ENCODE measurements at places on chromosomes 2 and 18. TPM values are rescaled to one million over a fixed set of nuclear protein-coding genes. Genes with fewer than 3 reads are reported as not detected.

GRCh38 chr2:3173031-3173430, 204.6 kb downstream of the EIPR1 start:
- DNase-seq: no peak

GRCh38 chr2:204321910-204322751, 223.1 kb upstream of the PARD3B start:
- DNase-seq: peak; percentile 47

DNA sequence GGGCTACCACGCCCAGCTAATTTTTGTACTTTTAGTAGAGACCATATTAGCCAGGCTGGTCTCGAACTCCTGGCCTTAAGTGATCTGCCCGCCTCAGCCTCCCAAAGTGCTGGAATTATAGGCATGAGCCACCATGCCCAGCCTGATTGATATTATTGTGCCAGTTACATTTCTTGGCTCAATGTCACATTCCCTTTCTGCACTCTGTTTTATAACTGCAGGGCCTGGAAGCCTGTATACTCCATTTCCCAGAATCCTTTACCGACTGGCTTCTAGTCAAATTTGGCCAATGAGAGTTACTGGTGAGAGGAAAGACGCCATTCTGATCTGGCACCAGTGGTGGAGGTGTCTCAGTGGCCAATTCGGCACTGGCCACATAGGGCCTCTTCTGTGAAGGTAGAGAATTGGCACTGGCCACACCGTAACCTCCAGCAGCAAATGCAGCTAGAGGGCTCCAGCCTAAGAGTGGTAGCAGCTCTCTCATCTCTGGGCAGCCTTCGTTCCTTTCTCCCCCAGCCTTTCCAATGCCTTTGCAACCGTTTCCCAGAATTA, 16.9 kb upstream of the CFAP36 start:
- DNase-seq: no peak

DNA sequence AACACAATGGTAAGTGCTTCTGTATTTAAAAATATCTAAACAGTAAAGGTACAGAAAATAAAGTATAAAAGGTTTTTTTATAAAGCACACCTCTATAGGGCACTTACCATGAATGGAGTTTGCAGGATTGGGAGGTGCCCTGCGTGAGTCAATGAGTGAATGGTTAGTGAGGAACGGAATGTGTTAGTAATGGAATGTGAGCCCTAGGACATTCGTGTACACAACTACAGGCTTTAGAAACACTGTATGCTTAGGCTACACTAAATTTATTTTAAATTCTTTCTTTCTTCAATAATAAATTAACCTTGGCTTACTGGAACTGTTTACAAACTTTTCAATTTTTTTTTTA, 337.9 kb upstream of the SLC39A10 start:
- peak; percentile 83 for DNase-seq

- no peak for DNase-seq
Measured at GRCh38 chr18:72342933-72343332, 201.2 kb downstream of the CBLN2 start.

DNA sequence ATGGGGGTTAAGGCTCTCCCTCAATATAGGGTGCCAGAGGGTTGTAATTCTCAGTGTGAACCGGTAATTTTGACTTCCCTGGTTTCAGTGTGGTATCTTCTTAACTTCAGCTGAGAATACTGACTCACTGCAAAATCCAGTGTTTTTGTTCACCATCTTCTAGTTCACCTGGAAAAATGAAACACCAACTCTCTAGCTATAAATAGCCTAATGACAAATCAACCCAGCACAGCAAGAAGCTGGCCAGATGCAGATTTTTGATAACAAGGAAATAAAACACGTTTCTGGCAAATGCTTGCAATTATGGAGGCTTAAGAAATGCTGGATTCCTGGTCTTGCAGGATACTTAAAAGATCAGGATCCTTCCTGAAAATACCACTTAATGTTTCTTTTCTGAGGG, 192.3 kb downstream of the CLIP4 start:
- peak; percentile 25 for DNase-seq

- DNase-seq: no peak
Measured at GRCh38 chr2:138730497-138731030, 49.6 kb downstream of the NXPH2 start.

GRCh38 chr2:38474021-38474456, 97.0 kb upstream of the ATL2 start:
- no peak for DNase-seq

- no peak for DNase-seq
Measured at GRCh38 chr2:1769703-1770422, 25.5 kb upstream of the PXDN start.

- no peak for DNase-seq
Measured at GRCh38 chr2:135072125-135072997, 20.3 kb downstream of the RAB3GAP1 start.

DNA sequence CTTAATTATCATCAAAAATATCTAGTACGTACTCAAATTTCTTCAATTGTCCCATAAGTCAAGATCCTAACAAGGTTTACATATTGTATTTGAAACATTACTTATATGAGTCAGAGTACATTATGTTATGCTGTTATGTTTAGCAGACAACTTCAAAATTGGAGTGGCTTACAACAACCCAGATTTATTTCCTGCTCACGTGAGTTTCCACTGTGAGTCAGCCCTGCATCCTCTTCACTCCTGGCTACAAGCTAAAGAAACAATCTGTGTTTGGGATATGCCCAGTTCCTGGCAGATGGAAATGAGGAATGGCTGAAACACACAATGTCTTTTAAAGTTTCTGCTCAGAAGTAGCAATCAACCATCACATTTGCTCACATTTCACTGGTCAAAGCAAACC, 31.5 kb upstream of the TANC1 start:
- DNase-seq: peak; percentile 86

- no peak for DNase-seq
Measured at GRCh38 chr2:3654011-3654410, 4.0 kb upstream of the ALLC start.

DNA sequence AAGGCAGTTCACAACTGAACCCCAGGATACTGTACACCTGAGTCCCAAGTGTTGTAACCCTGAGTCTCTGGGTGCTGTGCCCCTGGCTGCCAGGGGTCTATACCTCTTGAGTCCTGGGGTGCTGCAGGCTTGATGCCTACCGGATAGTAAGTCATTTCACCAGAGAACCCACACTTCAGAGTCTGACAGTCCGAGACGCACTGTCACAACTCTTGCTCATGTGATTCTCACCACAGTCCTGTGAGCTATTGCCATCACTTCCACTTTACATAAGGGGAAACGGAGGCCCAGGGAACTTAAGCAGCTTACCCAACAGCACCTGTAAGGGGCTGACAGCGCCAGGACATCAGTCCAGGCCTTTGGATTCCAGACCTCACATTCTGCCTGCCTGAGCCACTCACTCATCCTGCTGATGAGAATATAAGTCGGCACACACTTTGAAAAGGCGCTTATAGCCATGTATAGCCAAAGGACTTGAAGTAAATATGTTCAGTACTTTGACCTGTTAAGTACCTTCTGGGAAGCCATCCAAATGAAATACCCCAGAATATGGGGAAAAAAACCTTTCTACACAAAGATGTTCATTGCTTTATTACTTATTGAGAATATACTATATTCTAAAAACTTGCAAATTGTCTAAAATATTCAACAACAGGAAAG, 180.7 kb upstream of the ID2 start:
- DNase-seq: no peak

DNA sequence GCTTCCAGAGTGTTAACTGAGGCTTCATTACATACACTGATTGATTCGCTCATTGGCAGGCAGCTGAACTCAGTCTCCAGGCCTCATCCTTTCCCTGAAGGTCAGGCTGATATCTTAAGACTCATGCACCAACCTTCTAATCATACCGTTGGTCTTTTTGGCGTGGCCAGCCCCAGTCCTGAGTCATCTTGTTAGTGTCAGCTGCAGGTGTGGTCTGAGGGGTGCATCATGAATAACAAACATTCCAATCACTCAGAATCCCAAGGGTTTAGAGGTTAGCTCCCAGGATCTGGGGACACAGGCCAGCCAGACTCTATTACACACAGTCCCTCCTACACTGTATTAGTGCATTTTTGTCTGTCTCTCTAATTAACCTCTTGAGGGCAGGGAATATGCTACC, 271.5 kb downstream of the HRH4 start:
- DNase-seq: peak; percentile 61

DNA sequence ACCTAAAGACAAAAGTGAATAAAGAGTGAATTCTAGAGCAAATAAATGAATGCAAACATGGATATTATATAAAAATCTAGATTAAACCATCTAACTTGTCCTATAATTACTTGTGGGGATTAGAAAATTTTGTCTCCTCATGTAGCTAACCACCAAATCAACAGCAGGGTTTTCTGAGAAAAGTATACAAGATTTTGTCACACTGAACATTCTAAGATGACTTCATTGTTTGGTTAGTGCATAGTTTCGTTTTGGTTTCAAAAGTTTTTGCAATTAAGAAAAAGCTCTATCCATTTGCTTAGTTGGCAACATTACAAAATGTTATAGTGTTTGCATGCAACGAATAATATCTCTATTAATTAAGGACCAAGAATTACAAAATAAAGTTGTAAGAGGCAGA, 125.0 kb downstream of the LRP2 start:
- no peak for DNase-seq

DNA sequence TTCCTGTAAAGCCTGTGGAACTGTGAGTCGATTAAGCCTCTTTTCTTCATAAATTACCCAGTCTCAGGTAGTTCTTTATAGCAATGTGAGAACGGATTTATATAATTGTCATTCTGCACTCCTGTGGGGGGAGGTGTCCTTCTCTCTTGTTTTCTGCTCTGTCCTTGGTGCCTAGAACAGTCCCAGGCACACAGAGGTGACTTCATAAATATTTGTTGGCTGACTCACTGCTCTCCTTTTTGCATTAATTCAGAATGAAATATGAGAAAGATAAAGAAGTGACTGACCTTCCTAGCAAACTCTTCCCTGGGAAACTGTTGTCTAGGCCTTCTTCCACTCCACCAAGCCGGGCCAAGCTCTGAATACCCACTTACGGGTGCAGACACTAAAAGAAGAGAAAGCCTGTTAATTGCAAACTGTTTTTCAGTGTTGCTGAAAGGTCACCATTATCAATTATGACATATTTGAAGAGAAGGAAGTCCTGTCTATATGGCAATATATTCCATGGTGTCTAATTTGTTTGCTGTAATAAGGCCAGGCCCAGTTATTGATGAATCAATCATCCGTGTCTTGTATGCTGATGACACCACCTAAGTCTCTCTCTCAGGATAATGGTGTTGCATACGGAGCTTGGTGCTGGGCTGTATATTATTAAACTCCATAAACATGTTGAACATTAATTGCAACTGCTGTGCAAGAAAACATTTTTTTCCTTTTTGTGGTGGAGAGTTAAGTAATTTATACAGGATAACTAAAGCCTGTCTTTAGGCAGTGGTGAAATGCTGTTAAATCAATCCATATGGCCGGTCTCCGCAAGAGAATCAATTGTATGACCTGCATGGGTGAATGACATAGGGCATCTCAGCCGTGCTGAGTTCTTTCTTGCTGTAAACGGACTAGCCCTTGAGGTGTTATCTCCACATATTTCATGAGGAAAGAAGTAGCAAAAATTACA, 567.5 kb downstream of the SLC4A3 start:
- DNase-seq: no peak

DNA sequence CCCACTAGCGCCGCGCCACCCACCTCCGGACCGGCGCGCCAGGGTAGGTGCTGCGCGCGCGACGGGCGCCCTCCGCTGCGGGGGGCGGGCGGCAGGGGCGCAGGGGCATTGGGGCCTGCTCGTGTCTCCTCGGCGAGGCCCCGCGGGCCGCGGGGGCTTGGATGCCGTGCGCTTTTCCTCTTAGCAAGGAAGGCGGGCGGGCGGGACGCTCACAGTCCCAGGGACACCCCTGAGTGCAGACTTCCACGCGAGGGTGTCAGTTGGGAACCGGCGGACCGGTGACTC, 748 bp downstream of the TWIST2 start:
- DNase-seq: no peak

- no peak for DNase-seq
Measured at GRCh38 chr2:45992741-45993475, 304.3 kb upstream of the EPAS1 start.

The OXER1 gene
- not detected for total RNA-seq

The HOXD9 gene
- total RNA-seq: 0.14 TPM

The MDH1B gene
- 0.48 TPM for total RNA-seq

The SLC9A4 gene
- total RNA-seq: not detected

The COL3A1 gene
- 0.24 TPM for total RNA-seq

The CAVIN2 gene
- total RNA-seq: 8.4 TPM

The NT5DC4 gene
- 0.07 TPM for total RNA-seq

The EPHA4 gene
- total RNA-seq: 1.0 TPM

The ANKRD30BL gene
- total RNA-seq: not detected

The CHRNG gene
- not detected for total RNA-seq

The KRTCAP3 gene
- 40.2 TPM for total RNA-seq
